ENCODE measurements at places on chromosomes 2 and 18.

DNA sequence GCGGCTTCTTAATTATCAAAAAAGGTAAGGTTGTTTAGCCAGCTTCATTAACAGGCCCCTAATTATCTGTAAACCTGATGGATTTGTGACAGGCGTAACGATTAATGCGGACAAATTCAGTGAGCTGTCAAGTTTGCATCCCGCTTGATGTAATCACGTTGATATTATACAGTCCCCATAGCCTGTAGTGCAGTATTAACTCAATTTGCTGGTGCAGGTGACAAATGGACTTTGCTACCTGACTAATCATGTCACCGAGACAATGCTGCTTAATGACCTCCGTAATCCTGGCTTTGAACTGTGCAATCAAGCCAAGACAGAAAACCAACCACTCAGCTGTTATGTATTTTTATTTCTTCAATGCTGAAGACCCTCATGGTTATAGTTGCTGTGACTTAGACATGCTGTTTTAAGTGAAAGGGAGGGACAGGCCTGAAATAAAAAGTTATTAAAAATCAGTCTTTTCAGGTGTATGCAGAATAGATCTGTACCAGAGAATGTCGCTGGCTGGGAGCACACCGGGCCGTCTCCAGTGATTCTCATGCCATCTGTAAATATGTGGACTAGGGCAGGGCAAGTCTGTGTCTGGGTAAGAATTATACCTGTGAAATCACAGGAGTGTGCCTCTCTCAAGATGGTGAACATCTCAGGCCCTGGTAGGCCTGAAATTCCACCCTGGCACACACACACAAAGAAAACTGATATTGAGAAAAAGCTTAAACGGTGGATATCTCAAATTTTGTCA, 4.3 kb downstream of the TSHZ1 start:
- DNase-seq = no peak

- no peak for DNase-seq
Observed at GRCh38 chr2:75915851-75916634, 205.3 kb upstream of the GCFC2 start.

DNA sequence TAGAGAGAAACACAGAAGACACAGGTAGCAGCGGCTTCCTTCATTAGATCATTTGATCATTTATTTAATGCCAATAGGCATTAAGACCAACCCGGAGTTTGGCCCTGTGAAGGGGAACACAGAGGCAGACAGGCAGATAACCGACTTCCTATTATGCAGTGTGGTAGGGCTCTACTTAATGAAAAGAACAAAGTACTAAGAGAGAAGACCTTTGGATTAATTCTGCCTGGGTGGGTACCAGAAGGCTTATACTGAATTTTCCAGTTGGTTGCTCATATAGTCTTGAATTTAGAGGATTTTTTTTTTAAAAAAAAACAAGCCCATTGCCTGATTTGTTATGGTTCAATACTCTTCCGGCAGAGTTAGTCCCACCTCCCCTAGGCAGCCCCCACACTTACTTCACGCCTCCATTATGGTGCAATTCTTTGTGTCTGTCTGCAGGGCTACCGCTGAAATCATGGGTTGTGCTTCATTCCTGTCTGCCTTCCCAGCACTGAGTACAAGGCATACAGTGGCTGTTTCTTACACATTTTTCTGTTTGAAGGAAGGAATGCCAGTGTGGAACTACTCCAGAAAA, 244.3 kb upstream of the APCDD1 start:
- DNase-seq = no peak

DNA sequence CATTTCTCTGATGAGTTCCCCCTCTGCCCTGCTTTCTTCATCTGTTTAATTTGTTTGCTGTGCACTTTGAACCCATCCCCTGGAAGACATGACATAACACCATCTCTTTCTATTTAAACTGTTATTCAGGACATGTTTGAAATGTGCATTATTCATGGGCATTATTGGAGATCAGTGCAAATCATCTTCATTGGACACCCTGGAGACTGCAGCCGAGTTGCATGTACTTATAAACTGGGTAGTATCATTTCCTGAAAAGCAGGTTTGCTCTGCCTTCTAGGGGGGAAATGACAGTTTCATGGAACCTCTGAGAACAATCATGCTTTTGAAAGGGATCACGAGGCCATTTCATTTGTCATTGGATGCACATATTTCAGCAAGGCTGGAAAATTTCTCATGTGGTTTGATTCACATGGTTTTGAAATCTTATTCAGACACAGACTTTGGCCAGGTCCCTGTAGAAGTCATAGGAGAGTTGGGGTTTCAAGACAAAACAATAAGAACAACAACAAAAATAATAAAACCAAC, 462.8 kb upstream of the MEX3C start:
- DNase-seq = no peak

GRCh38 chr2:159939946-159940345, 122.5 kb downstream of the PLA2R1 start:
- DNase-seq = no peak

GRCh38 chr18:31274931-31275330, 43.0 kb upstream of the DSG1 start:
- DNase-seq = no peak

DNA sequence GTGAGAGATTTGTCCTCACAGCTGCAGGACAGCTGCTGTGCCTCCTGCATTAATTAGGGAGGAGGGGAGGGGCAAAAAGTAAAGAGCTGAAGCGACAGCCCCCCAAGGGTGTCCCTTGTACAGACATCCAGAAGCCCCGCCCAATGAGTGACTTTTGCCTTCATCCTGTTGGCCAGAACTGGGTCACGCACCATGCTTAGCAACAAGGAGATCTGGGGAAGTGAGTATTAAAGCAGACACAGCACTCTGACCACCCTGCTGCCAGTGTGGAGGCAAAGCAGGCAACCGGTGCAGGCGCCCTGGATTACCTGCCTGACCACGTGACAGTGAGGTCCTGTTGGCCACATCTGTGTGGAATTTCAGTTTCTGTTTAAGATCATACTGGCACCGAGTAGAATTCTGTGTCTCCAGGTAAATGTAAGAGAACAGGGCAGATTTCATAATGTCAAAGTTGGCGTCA, 21.5 kb upstream of the BIN1 start:
- DNase-seq = no peak

GRCh38 chr18:41940506-41941215, 14.4 kb upstream of the PIK3C3 start:
- DNase-seq = no peak

DNA sequence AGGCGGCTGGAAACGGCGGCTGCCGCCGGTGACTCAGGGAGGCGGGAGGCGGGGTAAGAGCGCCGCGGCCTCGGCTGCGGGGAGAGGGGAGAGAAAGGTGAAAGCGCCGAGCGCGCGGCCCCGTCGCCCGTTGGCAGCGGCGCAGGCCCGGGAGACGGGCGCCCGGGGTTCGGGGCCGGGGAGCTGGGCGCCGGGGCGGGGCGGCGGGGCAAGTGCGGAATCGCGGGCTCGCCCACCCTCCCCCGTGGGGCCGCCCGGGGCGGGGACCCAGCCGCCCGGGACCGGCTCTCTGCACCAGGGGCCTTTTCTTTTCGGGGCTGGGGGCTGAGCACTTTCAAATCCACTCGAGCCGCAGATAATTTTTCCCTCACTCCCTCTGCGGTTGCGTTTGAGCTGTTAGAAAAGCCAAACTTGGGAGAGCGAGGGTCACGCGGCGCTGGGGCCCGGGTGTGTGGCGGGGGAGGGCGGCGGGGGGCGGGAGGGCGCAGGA, 266 bp downstream of the KDM3A start:
- no peak for DNase-seq

GRCh38 chr18:45526114-45526841, 89.0 kb upstream of the SLC14A2 start:
- no peak for DNase-seq

DNA sequence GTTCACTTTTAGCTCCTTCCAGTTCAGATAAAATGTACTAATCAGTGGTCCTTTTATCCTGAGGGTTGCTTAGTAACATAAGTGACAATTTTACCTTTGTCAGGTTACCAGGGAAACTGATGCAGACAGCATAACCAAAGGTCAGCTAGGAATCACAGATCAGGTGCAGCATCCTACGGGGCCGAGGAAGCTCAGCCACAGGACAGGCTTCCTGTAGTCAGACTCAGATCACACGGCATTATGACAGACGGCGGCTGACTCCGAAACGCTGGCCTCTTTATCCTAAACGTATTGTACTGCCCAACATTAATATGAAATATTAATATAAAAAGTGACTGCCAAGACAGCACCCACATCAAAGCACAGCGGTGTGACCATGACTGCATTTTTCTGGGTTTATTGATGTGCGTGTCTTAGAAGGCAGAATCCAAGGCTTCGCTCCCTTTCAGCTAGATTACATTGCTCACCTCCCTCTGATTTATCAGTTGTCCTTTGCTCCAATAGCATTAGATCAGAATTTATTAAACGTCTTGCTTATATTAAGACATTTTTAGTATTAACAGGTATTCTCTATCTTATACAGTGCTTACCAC, 444.5 kb downstream of the CMPK2 start:
- no peak for DNase-seq

GRCh38 chr2:203301667-203302066, 26.5 kb upstream of the ABI2 start:
- no peak for DNase-seq

- no peak for DNase-seq
Observed at GRCh38 chr2:240418311-240418710, 17.2 kb upstream of the GPC1 start.

- DNase-seq = no peak
Observed at GRCh38 chr2:219056896-219057708, 3.6 kb downstream of the IHH start.

- no peak for DNase-seq
Observed at GRCh38 chr18:70700496-70700895, 411.7 kb downstream of the SOCS6 start.

GRCh38 chr2:57880967-57881366, 165.6 kb upstream of the VRK2 start:
- DNase-seq = no peak

DNA sequence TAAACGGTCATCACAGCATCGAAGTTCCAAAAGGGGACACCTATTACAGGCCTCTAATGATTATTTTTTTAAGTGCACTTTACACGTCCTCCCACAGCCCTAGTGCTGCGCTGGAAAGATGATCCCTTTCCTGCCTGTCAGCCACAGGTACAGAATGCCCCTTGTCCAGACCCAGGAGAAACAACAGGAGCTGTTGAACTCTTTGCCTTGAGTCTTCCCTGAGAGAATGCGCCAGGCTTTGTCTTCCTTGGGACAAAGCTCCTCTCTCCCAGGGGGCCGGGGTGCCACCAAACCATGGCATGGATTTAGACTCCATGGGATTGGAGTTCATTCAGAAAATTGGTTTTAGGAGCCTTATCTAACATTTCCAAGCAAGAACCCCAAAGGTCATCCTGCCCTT, 319.0 kb upstream of the SOX11 start:
- no peak for DNase-seq

GRCh38 chr18:34990597-34990996, 50.6 kb upstream of the MAPRE2 start:
- DNase-seq = no peak

- no peak for DNase-seq
Observed at GRCh38 chr2:161775971-161776370, 151.8 kb downstream of the SLC4A10 start.

GRCh38 chr2:135743860-135744259, 2.2 kb downstream of the UBXN4 start:
- no peak for DNase-seq

DNA sequence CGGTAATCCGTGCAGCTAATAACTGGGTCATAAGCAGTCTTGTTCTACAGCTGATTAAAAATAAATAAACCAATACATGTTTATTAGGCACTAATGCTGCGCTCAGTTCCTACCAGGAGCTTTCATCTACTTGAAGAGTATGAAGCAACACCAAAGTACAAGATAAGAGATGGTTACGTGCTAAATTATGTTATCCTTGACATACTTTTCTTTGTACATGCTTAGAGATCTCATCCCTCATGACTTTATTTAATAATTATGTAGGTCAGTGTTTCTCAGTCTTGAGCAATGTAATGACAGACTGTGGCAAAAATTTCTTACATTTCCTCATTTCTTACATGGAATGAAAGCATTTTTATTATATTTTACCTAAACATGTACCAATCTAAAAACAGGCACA, 54.6 kb upstream of the COBLL1 start:
- DNase-seq = no peak

GRCh38 chr2:83368916-83369315, 1090.2 kb downstream of the SUCLG1 start:
- no peak for DNase-seq

DNA sequence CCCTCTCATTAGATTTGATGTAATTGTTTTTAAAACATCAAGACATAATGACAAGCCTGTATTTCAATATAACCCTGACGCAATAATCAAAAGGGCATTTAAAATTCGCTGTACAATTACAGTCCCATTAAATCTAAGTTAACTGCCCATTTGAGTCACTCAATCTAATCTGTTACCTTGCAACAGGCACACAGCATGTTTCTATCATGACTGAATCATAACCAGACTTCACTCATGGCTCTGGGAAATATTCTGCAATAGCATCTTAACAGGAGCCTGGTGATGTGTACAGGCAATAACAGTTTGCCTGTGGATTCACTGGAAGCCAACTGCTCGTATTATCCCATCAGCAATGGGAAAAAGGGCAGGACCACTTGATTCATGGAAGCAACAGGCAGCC, 142.3 kb upstream of the NCKAP5 start:
- no peak for DNase-seq

- DNase-seq = no peak
Observed at GRCh38 chr2:77567723-77568122, 45.5 kb upstream of the LRRTM4 start.

DNA sequence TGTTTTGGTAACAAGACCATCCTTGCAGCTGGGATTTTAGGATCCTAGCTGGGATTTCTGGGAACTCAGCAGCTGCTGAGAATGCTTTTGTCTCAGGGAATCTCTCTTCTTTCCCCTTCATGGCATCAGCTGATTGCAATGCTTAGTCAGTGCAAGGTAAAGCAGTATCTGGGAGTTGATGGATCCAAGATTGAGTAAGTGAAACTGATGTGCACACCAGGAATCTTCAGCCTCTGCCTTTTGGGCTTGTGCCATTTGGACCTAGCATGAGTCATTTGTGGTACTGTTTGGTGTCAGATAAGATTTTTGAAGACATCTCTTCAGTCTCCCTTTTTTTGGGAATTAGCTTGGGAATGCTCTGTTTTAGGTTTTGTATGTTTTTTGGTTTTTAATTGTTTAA, 363.3 kb upstream of the TFPI start:
- DNase-seq = no peak

GRCh38 chr18:39453356-39453755, 1887.8 kb upstream of the CELF4 start:
- DNase-seq = no peak

DNA sequence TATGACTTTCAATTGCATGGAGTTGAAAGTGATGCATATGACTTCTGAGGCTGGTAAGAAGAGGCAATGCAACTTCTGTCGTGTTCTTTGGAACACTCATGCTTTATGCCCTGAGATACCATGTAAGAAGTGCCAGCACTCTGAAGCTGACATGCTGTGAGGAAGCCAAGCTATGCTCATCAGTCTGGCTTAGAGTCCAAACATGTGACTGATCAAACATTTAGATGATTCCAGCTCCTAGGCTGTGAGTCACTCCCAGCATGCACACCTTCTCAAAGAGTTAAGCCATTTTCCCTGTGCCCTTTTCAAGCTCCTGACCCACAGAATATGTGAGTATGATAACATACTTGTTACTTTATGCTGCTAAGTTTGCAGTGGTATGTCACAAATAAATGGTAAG, 15.8 kb upstream of the VRK2 start:
- DNase-seq = no peak

- no peak for DNase-seq
Observed at GRCh38 chr2:233114421-233114861, 54.3 kb downstream of the INPP5D start.

Measured in D721Med (cell line).